Thoracic aorta (tissue), 2 donors: ENCODE measurements at places on chromosomes 1 and 21.

GRCh38 chr1:28392027-28392652 is 22.6 kb downstream of the PHACTR4 start:
- DNase-seq: no peak

- DNase-seq: no peak
Measured at GRCh38 chr1:115123116-115123515, 33.8 kb upstream of the TSPAN2 start.

- DNase-seq: peak; percentile 73
Measured at GRCh38 chr1:234987415-234988154, 141.1 kb downstream of the TOMM20 start.

GRCh38 chr21:28822486-28823335 is 170.0 kb downstream of the LTN1 start:
- DNase-seq: no peak

DNA sequence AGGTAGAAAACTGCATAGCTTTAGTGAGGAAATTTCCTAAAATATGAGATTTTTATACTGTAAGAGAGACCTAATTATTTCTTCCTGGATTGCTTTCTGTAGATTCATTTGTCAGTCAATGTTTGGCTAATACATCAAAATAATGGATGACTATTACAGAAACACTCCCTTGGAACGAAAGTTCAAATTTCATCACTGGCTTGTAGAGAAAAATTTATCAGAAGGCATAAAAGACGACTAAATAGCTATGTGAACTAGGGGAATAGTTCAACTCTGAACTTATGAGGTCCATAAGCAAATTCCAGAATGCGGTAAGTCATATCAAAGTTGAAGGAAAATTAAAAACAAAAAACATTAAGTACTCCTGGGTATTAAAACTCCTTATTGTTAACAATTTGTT is 36.0 kb downstream of the WNT2B start:
- DNase-seq: no peak

DNA sequence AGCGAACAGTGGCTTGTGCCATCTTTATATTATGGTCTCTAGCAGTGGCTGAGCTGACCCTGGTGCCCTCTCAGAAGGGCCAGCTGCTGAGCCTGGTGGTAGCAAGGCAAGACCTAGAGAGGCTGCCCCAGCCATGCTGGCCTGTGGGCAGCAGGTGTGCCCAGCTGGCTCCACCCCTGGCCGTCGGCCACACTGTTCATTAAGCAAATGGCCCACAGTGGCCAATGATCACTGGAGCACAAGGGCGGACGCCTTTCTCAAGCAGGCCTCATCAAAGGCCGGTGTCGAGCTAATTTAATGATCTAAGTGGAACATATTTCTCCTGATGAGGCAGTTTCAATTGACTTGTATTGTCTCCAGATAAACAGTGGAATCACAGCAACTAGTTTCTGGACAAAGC is 89.4 kb downstream of the GRIK3 start:
- no peak for DNase-seq
